Lower leg skin (tissue), 4 donors: ENCODE measurements at places on chromosomes 7 and 10.

- DNase-seq = no peak
Observed at GRCh38 chr7:106657085-106657991, 3.6 kb downstream of the CCDC71L start.

GRCh38 chr7:47268851-47269836, 312.8 kb downstream of the TNS3 start:
- DNase-seq = no peak

- DNase-seq = no peak
Observed at GRCh38 chr10:70893227-70894006, 5.1 kb upstream of the PCBD1 start.

DNA sequence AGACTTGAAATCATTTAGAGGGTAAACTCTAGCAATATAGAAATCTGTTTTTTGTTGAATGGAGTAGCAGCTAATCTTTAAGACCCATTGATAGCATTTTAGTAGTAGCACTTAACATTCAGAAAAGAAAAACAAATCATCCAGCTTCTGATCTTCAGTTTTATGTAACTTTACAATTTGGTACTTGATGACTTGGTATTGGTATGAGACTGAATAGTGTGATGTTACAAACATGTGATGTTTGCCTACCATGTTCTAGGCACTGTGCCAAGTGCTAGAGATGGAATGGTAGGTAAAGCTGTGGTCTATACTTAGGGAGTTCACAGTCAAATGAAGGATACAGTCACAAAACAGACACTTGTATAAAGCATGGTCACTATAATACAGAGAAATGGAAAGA, 21.3 kb downstream of the ZEB1 start:
- no peak for DNase-seq

- no peak for DNase-seq
Observed at GRCh38 chr10:113294868-113295267, 258.0 kb upstream of the HABP2 start.

GRCh38 chr7:150806863-150807262, 6.3 kb downstream of the TMEM176A start:
- no peak for DNase-seq

GRCh38 chr7:108860615-108861014, 290.9 kb downstream of the DNAJB9 start:
- no peak for DNase-seq

- DNase-seq = peak; percentile 82
Observed at GRCh38 chr7:143172354-143172753, 10.9 kb upstream of the TAS2R39 start.

GRCh38 chr10:69865450-69865849, 63.7 kb downstream of the COL13A1 start:
- DNase-seq = no peak

DNA sequence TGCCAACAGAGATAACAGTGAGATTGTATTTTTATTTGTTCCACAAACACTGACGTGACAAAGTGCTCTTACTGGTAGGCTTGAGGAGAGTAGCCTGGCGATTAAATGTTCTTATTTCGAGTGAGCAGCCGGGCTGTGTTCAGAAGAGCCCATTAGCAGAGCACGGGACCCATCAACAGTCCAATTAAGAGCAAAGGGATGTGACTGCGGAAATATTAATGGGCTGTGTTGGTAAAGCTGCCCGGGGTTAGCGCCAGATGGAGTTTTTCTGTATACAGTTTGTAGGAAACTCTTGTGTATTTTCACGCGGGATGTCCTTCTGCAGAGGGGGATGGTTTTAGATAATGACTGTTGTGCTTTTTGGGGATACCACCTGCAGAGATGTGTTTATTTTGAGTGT, 104.3 kb downstream of the KIAA1217 start:
- DNase-seq = no peak

DNA sequence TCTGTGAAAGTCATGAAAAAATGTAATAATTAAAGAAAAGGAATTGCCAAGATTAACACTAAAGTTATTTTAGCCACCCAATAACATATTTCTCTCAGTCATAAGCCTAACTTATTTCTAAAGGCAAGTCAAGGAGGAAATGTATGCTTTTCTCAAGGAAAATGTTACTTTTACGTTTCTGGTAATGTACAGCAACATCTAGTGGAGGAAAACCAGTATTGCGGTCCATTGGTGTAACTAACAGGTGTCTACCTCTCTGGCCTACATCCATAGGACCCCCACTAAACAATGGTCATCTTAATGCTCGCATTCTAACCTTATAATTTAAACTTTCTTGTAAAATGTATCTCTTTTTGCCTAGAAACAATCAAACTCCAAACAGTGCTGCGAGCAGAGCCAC, 437.5 kb downstream of the KIF20B start:
- DNase-seq = no peak
